ENCODE measurements at places on chromosomes 16 and 17.

- DNase-seq = no peak
These were observed 48.8 kb downstream of the MYH11 start for GRCh38 chr16:15808071-15808470.

- no peak for DNase-seq
These were observed 2.7 kb upstream of the PDE6G start for GRCh38 chr17:81659038-81659437.

DNA sequence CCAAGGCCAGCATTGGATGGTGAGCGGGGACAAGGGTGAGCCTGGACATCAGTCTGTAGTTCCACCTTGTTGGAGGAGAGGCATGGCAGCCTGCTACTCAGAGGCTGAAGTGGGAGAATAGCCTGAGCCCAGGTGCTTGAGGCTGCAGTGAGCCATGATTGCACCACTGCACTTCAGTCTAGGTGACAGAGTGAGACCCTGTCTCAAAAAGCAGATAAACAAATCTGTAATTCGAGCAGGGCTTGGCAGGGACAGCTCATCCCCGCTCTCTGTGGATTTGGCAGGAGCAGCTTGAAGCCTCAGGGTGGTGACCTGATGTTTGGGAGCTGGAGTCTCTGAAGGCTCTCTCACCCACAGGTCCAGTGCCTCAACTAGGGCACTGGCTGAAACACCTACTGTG lies 38.6 kb upstream of the ZCCHC14 start:
- DNase-seq = no peak

- DNase-seq = no peak
These were observed 2.7 kb downstream of the TOM1L1 start for GRCh38 chr17:54903375-54903774.

DNA sequence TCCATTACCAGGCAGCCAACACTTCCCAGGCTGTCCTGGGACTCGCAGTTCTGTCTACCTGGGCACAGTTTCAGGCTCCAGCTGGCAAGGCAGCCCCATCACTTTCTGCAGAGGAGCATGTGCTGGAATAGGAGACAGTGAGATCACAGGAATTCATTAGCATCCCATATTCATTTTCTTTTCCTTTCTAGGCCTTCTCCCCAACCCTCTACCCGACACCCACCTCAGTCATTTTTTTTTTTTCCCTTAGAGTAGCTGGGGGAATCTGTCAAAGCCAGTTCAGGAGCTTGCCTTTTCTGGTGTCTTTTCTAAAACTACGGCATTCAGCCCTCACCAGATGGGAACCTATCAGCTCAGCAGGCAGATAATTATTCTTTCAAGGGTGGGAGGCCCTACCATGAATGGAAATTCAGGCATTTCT lies 42.4 kb upstream of the FBXO47 start:
- DNase-seq = no peak

GRCh38 chr17:60640503-60640902 lies 37.1 kb upstream of the BCAS3 start:
- DNase-seq = no peak

- no peak for DNase-seq
These were observed 208.9 kb upstream of the WSCD1 start for GRCh38 chr17:5861246-5861645.

DNA sequence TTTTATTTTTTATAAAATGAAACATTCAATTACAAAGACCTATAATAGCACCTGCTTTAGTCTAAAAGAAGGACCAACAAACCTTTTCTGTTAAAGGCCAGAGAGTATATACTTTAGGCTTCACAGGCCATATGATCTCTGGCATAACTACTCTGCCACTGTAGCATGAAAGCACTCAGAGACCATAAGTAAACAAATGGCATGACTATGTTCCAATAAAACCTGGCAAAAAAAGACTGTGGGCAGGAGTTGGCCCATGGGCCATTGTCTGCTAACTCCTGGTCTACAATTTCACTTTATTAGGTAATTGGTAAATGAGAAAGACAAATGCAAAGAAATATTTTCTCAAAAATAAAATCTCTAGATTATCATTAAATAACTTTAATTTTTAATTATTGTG lies 14.9 kb downstream of the CEP112 start:
- DNase-seq = no peak

- DNase-seq = no peak
These were observed 2.0 kb downstream of the MSL1 start for GRCh38 chr17:40123811-40124114.

DNA sequence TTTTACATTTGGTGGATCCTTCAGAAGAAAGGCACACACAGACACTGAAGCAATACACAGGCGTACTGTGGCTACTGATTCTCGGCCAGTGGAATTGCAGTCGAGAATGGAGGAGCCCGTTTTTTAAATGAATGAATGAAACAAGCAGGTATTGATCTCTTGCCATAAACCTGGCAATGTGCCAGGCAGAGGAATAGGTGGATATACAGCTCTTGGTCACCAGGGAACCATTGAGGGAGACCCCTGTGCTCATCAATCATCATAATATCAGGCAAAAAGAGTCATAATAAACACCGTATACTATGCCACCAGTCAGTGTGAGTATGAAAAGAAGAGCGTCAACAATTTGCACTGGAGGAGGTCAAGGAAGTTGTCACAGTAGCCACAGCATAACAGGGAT lies 140.3 kb upstream of the FOXF1 start:
- no peak for DNase-seq

- no peak for DNase-seq
These were observed 33.6 kb upstream of the BRD7 start for GRCh38 chr16:50402298-50402895.

GRCh38 chr16:50153596-50154419 lies 702 bp downstream of the TENT4B start:
- DNase-seq = no peak

DNA sequence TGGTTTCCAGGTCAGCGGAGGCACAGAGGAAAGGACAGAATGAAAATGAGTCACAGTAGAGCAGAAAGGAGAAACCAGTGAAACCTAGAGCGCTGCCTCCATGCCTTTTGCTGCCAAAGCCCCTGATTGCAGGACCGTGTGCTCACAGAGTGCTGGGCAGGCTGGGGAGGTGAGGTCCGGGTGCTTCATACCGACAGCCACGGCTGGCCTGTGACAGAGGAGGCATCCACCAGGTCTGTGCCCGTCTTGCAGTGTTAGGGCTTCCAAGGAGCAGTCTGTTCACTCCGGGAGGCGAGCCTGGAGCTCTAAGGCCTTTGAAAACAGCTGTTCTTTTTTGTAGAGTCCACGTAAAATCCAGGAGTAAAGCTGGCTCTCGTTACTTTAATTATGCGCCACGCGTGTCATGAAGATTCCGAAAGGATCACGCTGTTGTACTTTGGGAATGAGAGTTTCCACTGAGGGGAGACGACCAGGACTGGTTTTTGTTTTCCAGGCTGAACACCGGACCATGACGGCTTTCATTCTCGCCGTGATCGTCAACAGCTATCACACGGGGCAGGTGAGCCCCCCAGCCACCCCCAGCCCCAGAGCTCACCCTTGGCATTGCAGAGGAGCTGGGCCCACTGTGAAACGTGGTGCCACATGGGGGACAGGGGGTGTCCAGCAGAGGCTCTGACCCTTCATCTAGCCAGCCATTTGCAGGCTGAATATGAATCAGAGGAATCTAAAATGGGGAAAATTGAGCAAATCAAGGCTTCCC lies 108.5 kb upstream of the CHMP6 start:
- no peak for DNase-seq

DNA sequence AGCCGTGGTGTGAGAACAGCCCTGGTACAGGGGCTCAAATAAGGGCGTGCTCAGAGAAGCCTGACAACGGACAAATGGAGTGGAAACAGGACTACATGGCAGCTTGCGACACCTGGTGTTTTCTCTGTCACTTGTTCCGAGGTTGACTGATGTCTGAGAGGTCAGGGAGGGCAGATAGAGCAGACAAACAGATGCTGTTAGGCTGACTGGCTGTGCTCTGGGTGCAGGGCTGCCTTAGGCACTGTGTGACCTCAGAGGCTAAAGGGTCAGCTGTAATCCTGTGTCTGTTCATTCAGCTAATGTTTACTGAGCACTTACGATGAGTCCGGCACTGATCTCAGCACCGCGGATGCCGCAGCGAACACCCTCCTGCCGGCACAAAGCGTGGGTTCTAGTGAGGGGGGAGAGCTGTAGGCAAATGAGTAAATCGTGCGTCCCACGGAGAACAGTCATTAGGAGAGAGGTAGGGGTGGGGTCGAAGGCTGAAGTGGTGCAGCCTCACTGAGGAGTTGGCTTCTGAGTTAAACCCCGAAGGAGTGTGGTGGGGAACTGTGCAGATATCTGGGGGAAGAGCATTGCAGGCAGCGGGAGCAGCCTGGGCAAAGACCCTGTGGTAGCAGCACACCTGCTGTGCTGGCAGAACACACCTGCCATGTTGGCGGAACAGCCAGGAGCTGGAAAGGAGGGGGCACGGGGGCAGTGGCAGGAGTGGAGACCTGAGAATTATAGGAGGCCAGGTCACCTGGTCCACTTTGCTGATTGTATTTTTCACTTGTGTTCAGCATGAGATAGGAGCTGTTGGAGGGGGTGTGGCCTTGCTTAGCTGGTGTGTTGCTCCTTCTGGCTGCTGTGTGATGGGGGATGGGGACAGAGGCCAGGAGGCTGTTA lies 35.0 kb downstream of the GPT2 start:
- DNase-seq = no peak

DNA sequence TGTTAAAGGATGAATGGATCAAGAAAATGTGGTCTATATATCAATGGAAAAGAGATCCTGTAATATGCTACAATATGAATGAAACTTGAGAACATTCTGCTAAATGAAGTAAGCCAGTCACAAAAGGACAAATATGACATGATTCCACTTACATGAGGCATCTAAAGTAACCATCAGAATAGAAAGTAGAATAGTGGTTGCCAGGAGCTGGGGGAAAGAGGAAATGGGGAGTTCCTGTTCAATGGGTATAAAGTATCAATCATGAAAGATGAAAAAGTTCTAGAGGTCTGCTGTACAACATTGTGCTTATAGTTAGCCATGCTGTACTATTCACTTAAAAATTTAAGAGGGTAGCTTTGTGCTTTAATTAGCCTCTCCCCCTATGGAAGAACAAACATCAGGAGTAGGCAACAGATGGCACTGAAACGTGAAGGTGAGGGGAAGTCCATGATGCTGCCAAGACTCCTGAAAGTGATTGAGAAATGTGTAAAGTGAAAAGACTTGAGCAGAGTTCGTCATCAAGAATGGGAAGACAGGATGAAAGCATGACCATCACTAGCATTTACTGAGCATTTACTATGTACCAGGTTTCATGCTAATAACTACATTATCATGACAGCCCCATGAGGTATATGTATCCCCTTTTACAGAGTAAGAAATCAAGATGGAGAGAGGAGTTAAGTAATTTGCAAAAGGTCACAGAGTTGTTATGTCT lies 167.2 kb downstream of the CYB561 start:
- no peak for DNase-seq

- DNase-seq = no peak
These were observed 35.9 kb downstream of the STXBP4 start for GRCh38 chr17:55004484-55004883.

GRCh38 chr17:77096570-77097214 lies 44.1 kb upstream of the SEC14L1 start:
- no peak for DNase-seq

DNA sequence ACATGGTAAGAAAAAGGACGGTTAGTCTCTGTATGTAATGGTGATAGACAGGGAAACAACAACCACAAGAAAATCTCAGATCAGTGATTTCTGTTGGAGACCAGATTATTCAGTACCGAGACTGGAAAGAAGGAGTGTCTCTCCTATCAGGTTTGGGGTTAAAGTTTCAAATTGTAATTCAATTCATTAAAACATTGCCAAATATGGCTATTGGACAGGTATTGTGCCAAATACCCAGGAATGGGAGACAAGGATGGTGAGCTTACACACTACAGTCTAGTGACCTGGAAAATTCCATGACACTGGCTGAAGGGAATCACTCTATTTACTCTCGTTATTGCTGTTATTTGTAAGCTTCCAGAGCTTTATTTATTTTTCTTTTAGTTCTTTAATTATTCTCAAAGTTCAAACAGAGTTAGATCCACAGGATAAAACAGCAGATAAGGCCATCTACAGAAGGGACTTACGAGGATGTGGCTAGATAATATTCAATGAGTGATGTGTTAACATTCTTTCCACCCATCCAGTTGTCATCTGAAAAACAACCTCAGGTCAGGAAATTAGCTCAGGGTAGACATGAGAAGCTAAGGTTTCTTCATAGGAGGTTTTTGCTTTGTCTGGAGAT lies 25.1 kb upstream of the MMD start:
- DNase-seq = no peak

DNA sequence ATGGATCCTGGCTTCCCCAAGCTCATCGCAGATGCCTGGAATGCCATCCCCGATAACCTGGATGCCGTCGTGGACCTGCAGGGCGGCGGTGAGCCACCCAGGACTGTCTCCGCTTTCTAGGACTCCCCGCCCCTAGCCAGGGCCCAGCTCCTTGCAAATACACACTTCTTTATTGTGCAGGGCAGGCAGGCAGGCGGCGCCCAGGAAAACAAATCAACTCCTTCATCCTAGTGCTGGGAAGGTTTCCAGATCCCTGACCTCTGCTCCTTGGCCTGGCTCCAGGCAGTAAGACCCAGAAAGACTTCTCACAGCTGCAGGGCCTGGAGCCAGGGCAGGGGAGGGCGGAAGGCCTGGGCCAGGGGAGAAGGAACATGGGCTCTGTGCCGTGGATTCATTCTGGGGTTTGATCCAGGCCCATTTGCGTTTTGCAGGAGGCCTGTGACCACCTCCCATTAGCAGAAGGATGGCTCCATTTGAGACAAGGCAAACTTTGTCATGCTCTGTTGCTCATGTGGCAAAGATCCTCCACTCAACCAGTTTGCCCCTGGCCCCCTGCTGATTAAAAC lies 6.0 kb upstream of the LPCAT2 start:
- no peak for DNase-seq

GRCh38 chr17:57784226-57784895 lies 39.3 kb upstream of the CCDC182 start:
- DNase-seq = no peak

DNA sequence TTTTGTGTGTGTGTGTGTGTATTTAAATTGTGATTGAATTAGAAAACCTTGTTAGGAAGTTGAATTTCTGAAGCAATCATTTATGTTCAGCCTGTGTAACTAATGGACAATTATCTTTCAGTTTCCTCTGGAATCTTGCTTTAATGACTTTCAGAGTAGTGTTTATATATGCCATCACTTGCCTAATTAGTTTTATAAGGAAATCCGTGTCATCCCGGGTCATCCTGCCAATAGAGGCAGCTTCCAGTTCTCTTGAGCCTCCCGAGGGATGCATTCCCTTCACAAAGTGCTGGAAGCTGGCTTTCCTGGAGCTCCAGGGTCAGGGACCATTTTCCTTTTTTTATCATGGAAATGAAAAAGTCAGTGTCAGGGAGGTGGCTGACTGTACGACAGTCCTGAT lies 42.9 kb downstream of the PRKCA start:
- DNase-seq = no peak

- no peak for DNase-seq
These were observed 14.6 kb downstream of the ABCC3 start for GRCh38 chr17:50649042-50649908.

Measured in activated CD4-positive, CD25-positive, alpha-beta regulatory T cell treated with anti-CD3 and anti-CD28 coated beads, Interleukin-2, amount 50 U/mL, for 16 hours (primary cell).